NCI-H1436 treated with DMSO at 0.1 percent for 48 hours (cell line): ENCODE measurements at places on chromosomes 12 and 14.

GRCh38 chr14:97185186-97185585 lies 388.0 kb downstream of the VRK1 start:
- DNase-seq: no peak

- no peak for DNase-seq
Measured at GRCh38 chr12:55448825-55449224, 4.9 kb downstream of the OR6C2 start.

DNA sequence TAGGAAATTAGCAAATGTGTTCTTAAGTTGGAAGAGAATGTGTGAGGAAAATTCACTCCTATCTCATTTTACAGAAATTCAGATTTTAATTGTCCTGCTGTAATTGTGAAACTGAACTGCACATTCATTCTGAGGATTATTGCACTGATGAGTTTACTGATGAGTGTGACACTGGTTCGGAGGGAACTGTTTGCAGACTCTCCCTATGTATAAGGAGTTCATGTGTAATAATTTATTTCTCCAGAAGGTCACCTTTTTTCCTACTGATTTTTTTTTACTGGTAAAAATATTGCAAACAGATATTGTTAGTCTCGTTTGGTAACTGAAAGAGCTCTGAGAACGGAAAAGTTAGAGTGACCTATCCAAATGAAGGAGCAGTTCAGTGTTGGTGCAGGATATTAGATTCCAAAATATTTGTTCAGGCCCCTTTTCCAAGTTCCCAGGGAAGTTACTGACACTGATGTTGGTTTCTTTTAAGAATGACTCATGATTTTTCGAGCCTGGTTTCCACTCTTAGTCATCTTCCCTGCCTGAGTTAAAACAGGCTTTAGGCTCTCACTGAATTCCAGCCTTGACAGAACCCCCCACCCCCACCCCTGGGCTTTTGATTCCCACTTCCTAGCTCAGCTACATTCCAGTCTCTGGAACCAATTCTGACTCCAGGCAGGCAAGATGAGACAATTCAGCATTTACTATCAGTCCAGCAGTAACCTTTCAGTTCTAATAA lies 18.4 kb downstream of the ANO6 start:
- no peak for DNase-seq

GRCh38 chr14:41608681-41609390 lies 2.2 kb downstream of the LRFN5 start:
- no peak for DNase-seq

GRCh38 chr12:43978556-43978955 lies 142.7 kb downstream of the TMEM117 start:
- DNase-seq: no peak

DNA sequence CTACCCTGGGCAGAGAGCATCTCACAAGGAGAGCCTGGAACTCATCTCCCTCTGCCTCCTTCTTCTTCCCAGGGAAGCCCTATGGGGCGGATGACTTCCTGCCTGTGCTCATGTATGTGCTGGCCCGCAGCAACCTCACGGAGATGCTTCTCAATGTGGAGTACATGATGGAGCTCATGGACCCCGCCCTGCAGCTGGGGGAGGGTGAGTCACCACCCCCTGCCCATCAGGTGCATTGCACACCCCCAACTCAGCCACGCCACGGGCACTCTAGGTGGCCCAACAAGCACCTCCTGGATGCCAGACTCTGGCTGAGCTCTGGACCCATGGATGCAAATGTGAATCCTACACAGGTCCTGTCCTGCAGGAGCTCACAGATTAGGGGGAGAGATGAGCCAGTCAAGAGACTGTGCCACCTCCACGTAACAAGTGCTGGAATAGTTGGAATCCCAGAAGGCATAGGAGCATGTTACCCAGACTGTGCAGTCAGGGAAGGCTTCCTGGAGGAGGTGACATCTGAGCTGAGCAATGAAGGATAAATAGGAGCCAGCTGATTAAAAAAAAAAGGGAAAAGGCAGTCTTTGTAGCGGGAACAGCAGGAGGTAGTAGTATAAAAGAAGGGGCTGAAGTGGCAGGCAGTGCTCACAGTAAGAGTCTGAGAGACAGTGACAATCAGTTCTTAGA lies 71.9 kb downstream of the LGMN start:
- DNase-seq: no peak

GRCh38 chr14:76811561-76811960 lies 1.1 kb downstream of the ANGEL1 start:
- DNase-seq: no peak

DNA sequence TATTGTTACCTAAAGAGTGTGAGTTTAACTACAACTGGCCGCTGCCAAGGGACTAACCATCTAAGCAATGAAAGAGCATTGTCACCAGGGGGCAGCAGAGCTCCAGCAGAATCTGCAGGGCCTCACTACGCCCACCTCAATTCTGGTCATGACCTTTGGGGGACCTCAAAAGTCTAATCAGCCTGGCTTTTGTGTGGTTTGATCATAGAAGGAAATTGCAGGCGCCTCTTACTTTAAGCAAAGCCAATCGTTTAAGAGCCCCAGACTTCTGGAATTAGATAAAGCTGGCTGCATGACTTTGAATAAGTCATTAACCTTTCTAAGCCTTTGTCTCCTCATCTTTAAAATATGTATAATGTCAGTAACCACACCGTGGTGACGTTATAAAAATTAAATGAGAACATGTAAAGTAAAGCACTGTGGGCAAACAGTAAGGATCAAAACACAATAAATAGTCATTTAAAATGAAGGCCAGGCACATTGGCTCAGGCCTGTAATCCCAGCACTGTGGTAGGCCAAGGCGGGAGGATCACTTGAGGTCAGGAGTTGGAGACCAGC lies 58.6 kb downstream of the TBX3 start:
- DNase-seq: no peak

DNA sequence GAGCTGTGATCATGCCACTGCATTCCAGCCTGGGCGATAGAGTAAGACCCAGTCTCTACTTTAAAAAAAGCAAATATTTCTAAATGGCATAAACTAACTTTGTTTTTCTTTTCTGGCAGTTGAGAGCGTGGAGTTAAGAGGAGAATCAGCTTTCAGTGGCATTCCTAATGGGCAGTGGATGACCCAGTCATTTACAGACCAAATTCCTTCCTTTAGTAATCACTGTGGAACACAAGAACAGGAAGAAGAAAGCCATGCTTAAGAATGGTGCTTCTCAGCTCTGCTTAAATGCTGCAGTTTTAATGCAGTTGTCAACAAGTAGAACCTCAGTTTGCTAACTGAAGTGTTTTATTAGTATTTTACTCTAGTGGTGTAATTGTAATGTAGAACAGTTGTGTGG lies 21.2 kb downstream of the TDG start:
- no peak for DNase-seq
